ENCODE measurements at places on chromosomes 1 and 21.

DNA sequence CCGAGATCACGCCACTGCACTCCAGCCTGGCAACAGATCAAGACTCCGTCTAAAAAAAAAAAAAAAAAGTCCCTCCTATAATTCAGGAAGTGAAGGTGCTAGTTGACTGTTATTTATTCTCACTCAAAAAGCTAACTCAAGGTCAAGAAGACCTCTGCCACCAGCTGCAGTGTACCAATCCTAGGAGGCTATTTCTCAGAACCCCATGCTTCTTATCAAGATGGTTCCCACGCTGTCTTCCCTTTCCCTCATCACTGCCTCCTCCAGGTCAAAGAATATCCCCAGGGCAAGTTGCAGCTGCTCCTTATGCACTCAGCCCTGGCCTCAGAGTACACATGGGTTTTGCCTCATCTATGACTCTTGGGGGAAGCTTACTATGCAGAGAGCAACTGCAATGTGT, 53.6 kb downstream of the RERE start:
- DNase-seq: no peak

DNA sequence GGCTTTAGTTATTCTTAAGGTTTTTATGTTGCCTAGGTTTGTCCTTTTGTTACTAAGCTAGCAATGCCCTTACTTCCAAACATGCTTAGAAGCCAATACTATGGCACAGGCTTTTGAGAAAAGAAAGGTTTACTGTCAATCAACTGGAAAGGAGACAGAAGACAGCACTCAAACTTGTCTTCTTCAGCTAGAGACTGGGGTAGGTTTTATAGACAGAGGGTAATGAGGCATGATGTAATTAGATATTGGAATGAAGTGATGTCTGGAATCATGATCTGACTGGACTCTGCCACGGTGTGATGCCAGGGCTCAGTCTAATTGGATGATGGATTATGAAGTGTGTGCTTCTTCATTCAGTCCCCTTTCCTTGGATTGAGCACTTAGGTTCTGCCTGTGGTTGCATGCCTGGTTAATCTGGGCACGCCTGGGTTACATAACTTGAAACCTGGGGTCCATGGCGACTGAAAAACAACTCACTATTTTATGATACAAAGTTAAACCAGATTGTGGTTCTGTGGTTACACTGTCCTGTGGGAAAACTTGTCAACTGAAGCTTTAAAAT, 625.8 kb downstream of the BRINP3 start:
- DNase-seq: no peak

GRCh38 chr1:78286686-78287085, 204.1 kb upstream of the PTGFR start:
- no peak for DNase-seq

DNA sequence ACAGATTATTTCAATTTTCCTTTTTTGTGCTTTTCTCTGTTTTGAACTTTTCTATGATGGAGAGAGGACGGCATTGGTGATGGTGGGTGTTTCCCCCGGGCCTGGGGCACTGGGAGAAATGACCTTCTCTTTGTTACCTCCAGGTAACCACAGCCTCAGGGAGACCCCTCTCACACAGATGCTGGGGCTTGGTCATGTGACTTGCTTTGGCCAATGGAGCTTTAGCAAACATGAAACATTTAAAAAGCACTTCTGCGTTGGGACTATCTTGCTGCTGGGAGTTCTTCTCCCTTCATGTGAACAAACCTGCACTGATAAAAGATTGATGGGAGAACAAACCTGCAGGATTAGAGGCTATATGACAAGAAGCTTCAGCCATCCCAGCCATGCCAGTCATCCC, 122.9 kb downstream of the NGF start:
- no peak for DNase-seq

DNA sequence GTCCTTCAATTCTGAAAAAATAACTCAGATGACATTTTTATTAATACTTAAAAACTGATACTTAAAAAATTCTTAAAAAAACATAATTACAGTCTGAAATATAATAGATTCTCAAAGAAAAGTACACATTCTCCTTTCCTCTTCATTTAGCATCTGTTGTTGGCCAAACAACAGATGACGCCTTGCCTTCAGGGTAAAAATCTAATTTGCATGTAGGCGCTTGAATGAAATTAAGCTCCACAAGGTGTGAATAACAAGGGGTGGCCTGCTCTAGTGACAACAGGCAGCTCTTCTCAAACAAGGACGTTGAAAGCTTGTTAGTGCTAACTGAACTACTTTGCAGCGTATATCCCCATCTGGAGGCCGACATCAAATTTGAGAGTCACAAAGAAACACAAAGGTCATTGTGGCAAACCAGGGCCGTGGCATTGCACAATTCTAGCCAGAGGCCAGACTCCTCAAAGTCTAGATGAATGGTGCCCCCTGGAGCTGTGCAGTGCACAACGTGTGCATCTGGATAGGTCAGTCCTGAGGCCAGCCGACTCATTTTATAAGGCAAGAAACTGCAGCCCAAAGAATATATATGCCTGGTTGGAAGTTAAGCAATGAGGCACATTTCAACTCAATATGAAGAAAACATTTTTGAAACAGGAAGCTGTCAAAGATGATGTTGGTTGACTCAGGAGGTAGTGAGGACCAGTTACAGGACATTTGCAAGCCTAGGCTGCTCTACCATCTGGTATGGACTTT, 459.2 kb upstream of the RUNX1 start:
- peak; percentile 82 for DNase-seq

- no peak for DNase-seq
Measured at GRCh38 chr21:31287201-31287600, 56.9 kb downstream of the TIAM1 start.

- DNase-seq: no peak
Measured at GRCh38 chr21:44614961-44615391, 3.1 kb downstream of the KRTAP10-8 start.

GRCh38 chr1:2979191-2980072, 41.8 kb upstream of the ACTRT2 start:
- no peak for DNase-seq

- DNase-seq: no peak
Measured at GRCh38 chr1:68384321-68384813, 65.4 kb downstream of the RPE65 start.

Measured in Kasumi-1 (cell line).